Kidney epithelial cell (primary cell): ENCODE measurements at places on chromosomes 11 and 22. TPM values are rescaled to one million over a fixed set of nuclear protein-coding genes. Genes with fewer than 3 reads are reported as not detected.

CADM1 gene
- 33.0 and 41.7 TPM in 2 replicates for total RNA-seq

ACCSL gene
- total RNA-seq: not detected in 2 replicates

DMC1 gene
- 0.75 and 1.5 TPM in 2 replicates for total RNA-seq

LAYN gene
- total RNA-seq: 28.7 and 29.1 TPM in 2 replicates

OSM gene
- not detected in 2 replicates for total RNA-seq

PPP6R2 gene
- total RNA-seq: 45.2 and 53.4 TPM in 2 replicates

MPZL2 gene
- total RNA-seq: 12.1 and 13.1 TPM in 2 replicates

CD6 gene
- 0.29 and 1.2 TPM in 2 replicates for total RNA-seq

OR8G5 gene
- not detected in 2 replicates for total RNA-seq

PDGFB gene
- 159 and 165 TPM in 2 replicates for total RNA-seq

MRPL23 gene
- 163 and 190 TPM in 2 replicates for total RNA-seq

BLID gene
- total RNA-seq: not detected in 2 replicates

C11orf91 gene
- total RNA-seq: not detected in 2 replicates

CREBZF gene
- total RNA-seq: 21.4 and 24.7 TPM in 2 replicates

STX5 gene
- 30.2 and 34.3 TPM in 2 replicates for total RNA-seq

HIC2 gene
- 5.0 and 5.9 TPM in 2 replicates for total RNA-seq

CXCR5 gene
- under 0.01 and 0.14 TPM in 2 replicates for total RNA-seq

DBX1 gene
- not detected in 2 replicates for total RNA-seq

OVCH2 gene
- total RNA-seq: not detected in 2 replicates

MPZL3 gene
- total RNA-seq: 7.9 and 9.4 TPM in 2 replicates

RASL10A gene
- total RNA-seq: 0.33 TPM in 1 of 2 replicates, not detected in the other

PARVA gene
- 39.6 and 45.9 TPM in 2 replicates for total RNA-seq

SNX32 gene
- total RNA-seq: 1.4 and 1.9 TPM in 2 replicates

SYVN1 gene
- 23.4 and 31.0 TPM in 2 replicates for total RNA-seq

SMIM35 gene
- total RNA-seq: not detected in 2 replicates

SAAL1 gene
- total RNA-seq: 14.7 and 17.7 TPM in 2 replicates

MCM5 gene
- 31.5 and 34.6 TPM in 2 replicates for total RNA-seq

OTUB1 gene
- 100.0 and 119 TPM in 2 replicates for total RNA-seq
